ENCODE measurements at places on chromosomes 2 and 18.

- no peak for DNase-seq
Observed at GRCh38 chr2:58769864-58770234, 528.7 kb upstream of the FANCL start.

DNA sequence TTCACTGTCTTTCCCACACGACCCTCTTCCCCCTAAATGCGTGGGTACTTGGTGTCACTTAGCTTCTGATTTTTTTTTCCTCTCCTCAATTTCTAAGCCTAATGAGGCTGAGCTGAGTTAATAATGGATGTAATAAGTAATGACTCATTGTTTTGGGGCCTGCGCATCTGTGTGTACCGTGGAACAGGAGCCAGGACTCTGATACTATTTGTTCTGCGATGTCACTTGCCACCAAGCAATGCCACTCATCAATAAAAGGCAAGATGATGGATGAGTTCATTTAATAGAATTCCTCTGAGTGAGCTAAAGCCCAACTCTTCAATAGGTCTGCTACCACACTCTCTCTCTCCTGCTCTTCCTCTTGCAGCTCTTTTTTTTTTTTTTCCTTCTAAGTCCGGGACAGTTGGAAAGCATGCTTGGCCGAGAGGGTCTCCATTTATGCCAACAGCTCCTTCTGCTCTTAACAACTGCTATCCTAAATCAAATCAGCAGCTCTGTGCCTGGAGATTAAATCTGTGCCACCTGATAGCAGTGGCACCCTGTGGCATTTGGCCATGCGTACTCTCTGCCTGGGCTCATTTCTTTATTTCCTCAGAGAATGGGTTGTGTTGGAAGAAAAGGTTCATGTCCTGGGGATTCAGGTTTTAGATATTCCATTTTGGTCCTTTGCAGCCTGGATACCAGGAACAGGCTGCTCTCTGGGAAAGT, 1284.2 kb upstream of the PIK3C3 start:
- no peak for DNase-seq

GRCh38 chr2:160890667-160891352, 269.4 kb upstream of the TANK start:
- no peak for DNase-seq

- DNase-seq: no peak
Observed at GRCh38 chr2:112646102-112646719, 472 bp downstream of the SLC20A1 start.

DNA sequence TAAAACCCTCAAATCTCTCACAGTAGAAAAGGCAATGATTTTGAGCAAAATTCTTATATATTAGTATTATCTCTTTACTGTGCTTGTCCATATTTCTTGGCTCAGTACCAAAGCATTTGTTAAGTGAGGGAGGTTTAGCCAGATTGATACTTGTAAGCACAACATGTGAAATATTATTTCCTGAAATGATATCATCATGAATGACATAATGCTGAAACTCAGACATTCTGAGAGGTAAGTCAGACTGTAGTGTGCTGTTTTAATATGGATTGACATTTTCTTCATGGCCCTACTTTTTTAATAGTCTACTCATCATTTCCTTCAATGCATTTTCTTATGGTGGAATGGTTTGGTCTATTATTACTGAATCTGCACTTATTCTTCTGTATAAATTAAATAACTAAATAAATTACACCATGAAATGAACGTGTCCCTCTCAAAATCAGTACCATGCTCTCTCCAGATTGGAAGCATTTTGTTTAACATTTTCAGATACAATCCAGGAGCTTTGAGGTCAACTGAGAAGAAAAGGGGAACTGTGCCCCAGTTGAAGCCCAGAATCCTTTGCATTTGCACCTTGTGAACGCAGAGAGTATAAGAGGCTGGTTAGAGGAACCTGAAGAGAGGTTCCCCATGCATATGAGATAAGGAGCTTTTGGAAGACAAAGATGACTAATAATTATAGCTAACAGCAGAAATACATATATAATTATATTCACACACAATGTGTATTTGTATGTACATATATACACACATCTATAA, 50.1 kb upstream of the CRACDL start:
- DNase-seq: no peak

- no peak for DNase-seq
Observed at GRCh38 chr18:9834551-9834950, 51.2 kb upstream of the TXNDC2 start.

- DNase-seq: no peak
Observed at GRCh38 chr2:70718736-70719135, 49.3 kb downstream of the ADD2 start.

DNA sequence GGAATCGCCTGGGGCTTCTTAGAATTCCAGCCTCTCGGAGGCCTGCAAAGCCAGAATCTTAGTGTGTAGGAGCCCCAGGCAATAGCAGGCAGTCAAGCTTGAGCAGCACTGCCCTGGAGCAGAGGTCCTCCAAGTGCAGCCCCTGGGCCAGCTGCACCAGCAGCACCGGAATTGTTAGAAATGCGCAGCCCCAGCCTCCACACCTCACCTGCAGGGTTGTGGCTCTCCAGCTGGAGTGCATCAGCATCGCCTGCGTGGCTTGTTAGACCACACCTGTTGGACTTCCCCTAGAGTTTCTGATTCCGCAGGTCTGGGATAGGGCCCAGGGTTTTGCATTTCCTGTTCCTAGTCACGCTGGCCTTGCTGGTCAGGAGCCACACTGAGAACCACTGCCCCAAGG, 100.3 kb downstream of the ASAP2 start:
- no peak for DNase-seq

DNA sequence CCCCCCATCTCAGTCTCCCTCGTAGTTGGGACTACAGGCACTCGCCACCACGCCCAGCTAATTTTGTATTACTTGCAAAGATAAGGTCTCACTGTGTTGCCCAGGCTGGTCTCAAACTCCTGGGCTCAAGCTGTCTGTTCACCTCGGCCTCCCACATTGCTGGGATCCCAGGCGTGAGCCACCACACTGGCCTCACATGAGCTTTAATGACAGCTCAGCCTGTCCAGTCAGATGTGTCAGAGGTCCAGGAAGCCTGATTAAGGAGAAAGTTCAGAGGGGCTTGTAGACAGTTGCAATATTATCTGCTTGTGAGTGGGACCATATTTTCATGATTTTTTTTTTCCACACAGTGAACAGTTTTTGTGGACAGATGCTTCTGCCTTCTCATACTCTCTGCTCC, 82.0 kb downstream of the LIMS1 start:
- no peak for DNase-seq

- DNase-seq: no peak
Observed at GRCh38 chr2:150319658-150320555, 167.6 kb downstream of the RND3 start.

DNA sequence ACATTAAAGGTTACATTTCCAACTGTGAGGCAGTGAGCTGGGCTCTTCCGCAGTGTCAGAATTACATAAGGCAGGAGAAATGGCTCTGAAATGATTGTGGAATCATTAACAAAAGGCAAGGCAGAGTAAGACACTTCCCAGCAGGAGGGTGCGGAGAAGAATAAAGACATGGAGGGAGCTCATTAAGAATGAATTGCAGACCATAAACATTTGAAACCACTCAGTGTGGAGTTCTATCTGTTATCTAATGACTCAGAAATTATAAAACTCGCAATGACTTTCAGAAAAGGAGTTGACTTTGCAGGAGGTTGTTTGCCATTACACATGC, 77.0 kb downstream of the SMIM21 start:
- DNase-seq: no peak

GRCh38 chr18:31162825-31163435, at the start of gene DSC1:
TSS of gene DSC1 (minus strand) at chr18:31162856. CDS start at chr18:31162594, 262 bp downstream.
- DNase-seq: no peak

GRCh38 chr18:10291568-10291981, 162.9 kb upstream of the APCDD1 start:
- peak; percentile 31 for DNase-seq

DNA sequence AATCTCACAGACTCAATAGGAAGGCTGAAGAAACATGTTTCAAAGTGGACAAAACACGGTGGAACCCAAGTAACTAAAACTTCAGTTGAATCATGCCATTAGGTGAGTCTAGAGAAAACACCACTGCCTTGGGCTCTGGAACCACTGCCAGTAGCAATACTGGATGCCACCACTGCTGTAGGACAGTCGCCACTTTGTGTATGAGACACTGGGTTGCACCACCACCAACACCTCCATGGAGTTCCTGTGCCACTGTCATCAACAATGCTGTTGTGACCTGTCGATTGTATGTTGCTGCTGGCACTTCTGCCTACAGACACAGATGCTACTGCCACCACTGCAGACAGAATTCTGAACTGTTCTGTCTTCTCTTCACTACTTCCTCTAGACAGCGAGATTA, 686.7 kb downstream of the METTL4 start:
- DNase-seq: no peak

DNA sequence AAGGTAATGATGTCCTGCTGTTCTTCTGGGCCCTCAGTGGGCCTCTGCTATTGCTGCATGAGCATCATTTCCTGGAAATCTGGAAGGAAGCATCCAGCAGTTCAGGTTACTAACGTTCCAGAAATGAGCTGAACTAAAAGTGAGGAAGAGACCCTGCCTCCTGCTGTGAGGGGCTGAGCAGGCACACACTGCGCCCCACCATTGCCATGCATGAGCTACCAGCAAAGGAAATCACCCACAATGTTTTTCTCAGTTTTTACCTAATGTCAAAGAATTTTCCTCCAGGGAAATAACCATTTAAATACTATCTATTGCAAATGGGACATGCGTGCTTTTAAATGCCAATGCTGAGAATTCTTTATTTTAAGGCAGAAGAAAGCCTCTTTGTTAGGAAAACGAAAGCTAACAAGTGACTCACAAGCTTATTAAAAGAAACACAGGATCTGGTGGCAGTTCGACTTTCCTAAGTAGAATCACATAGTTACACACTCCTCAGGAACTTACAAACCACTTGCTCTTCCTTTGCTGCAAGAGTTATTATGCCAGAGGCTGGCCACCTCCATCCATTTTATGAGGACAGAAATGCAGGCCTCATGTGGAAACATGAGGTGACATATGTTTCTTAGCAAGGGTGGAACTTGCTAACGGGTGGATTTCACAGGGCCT, 152.6 kb upstream of the TTC39C start:
- DNase-seq: peak; percentile 95

GRCh38 chr2:111642586-111643327, 241.2 kb downstream of the ANAPC1 start:
- DNase-seq: no peak

DNA sequence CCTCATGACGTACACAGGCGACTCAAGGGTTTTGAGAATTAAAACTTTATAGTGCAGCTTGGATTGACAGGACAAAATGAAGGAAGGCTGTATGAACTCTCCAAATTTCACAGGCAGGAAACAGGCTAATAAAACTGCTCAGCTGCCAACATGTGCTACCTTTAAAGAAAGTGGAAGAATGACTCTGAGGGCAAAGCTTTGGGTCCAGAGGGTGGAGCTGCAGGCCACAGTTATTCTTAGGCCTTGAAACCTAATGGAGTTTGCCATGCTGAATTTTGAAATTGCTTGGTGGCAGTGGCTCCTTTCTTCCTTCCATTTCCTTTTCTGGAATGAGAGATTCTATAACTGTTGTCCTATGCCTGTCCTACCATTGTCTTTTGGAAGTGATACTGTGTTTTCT, 34.8 kb downstream of the HAT1 start:
- peak; percentile 27 for DNase-seq

DNA sequence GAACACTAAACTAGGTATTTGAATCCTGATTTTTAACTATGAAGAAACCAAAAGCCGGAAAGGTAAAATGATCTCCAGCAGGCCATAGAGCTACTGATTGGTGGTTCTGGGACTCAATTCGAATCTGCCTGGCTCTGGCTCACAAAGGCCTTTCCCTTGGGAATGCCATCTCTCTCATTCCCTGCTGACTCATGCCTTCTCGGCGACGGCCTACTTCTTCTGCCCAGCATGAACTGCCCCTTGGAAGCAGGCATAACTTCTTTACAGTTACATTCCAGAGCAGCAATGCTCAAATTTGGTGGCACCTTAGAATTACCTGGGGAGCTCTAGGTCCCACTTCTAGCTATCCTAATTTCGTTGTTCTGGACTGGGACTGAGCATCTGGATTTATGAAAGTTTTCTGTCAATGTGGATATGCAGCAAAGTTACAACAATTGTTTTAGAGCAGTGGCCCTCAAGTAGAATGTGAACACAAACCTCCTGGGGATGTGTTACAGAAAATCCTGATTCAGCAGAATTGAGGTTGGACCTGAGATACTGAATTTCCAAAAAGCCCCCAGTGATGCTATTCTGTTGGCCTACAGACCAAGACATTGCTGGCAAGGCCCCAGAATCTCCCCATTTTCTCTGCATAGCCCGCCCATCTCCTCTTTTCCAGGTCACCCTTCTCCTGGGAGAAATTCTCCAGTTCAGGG, 261.1 kb downstream of the CNTNAP5 start:
- DNase-seq: no peak

DNA sequence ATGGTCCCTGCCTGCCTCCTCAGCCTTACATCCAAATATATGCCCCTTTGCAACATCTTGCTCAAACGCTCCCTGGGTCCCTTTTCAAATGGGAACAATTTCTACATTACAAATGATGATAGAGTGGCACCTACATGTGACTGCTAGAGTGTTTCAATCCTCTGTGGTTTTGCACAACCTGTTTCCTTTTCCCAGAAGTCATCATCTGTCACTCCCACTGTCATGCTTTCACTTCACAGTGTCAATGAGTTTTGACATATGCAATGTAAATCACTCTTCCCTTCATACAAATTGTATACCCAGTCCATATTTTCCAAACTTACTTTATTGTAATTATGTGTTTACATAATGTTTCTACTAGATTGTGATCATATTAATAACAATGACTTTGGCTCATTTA, 887.3 kb downstream of the TDRD15 start:
- DNase-seq: no peak

GRCh38 chr2:8885449-8886201, 48.2 kb upstream of the KIDINS220 start:
- no peak for DNase-seq

GRCh38 chr2:134216152-134216829, 37.6 kb upstream of the MGAT5 start:
- no peak for DNase-seq

DNA sequence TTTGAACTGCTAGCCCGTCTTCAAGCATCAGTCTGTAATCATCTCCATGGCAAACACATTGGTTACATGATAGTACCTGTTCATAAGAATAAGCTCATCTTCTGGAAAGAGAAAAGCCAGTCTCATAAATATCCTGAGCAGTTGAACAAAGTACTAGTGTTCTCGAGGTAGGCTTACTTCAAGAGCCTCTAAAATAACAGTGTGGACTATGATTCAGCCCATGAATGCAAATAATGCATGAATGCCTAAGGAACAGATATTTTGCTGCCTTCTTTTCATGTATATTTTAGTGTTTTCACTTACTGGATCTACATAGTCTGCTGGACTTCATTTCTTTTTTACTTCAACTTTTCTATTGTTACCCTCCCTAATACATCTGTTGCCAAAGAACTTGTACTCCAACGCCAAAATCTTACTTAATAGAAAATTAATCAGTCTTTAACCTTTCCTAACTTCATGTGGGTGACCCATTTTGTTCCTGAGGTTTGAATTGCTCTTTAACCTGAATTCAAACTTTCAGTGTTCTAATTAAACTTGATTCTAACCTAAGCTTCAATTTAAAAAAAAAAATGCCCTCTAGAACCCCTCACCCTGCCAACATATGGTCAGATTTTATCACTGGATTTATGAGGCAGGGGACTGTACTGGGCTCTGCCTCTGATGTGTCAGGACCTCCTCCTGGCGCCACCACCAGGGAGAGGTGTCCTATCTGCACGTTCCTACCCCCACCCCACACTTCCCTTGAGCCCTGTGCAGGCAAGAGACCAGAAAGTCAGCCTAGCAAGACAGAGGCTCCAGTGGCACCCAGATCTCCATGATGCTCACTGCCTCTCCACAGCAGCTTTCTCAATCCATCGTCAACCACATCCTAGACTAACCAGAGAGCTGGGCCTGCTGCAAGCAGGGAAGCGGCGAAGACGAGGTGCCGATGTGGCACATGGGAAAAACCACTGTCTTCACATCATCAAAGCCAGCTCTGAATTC, 264.7 kb upstream of the ID2 start:
- DNase-seq: no peak
